ENCODE measurements at places on chromosomes 1 and 21.

DNA sequence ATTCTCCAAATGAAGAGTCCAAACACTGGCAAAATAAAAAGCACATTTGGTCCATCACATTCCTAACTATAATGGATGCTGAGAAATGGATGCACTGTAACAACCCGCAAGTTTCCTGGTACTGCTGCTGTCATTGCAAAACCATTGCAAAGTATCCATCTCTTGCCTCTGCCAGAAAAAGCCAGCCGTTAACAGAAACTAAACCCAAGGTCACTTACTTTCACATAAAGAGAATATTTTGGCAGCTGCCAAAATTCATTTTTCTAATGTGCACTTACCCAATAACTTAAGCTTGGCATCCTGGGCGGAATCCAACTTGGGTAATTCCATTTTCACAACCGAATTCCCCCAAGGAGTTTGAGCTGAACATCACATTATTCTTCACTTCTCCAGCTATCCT is 77.0 kb upstream of the LRRC8D start:
- no peak for ATAC-seq

DNA sequence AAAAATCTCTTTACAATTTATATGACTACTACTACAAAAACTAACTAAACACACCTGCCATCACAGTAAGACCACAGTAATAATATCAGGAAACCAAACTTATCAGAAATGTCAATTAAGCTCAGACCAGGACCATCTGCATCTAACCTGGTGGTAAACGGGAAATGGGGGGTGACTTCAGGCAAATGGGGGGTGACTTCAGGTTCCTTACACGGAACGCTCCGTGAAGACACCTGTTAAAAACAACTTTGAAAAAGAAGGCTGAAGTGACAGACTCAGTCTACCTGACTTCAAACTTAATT is 15.8 kb downstream of the PRDM15 start:
- no peak for ATAC-seq

DNA sequence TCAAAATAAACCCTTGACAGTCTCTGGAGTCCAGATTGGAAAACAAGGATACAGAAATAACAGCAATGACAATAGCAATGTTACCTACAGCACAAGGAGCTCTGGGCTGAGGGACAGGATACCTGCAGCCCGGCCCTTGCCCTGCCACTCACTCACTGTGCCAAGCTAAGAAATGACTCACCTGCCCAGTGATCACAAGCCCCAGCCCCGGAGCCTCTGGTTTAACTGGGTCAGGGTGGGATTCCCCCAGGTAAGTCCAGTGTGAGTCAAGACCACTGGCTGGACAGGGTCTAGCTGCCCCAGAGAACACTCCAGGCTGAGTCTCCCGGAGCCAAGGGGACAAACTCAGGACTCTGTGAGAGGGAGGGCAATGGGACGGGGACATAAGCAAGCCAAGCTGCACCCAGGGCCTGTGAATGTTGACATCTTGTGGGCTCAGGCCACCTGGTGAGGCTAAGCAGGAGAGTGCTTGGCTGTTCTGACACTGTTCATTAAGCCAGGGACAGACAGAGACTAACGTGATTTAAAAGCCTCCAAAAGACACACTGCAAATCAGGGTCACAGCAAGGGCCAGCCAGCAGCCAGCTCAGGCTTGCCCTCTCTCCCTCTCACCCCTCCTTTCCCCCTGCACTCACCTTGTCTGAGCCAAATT is 64.1 kb downstream of the MIS18A start:
- no peak for ATAC-seq

- ATAC-seq = no peak
Measured at GRCh38 chr1:110492573-110492972, 26.4 kb downstream of the KCNA10 start.

- ATAC-seq = no peak
Measured at GRCh38 chr1:65577278-65577677, 156.8 kb downstream of the LEPR start.
